ENCODE measurements at places on chromosomes 7 and 10. TPM values are rescaled to one million over a fixed set of nuclear protein-coding genes. Genes with fewer than 3 reads are reported as not detected.
A peak's percentile ranks its signal among the peaks of the same experiment; 100 is the strongest.

The AKR1B15 gene
- not detected for total RNA-seq

The AGMO gene
- 0.20 TPM for total RNA-seq

- DNase-seq: no peak
These were observed 82.5 kb downstream of the ZNF365 start for GRCh38 chr10:62456611-62457101.

- DNase-seq: no peak
These were observed 125.7 kb downstream of the GFRA1 start for GRCh38 chr10:116147147-116147905.

GRCh38 chr7:44103923-44104859 is at the start of gene AEBP1:
TSS of gene AEBP1 (plus strand) at chr7:44104345. CDS start at chr7:44104666, 321 bp downstream.
- peak; percentile 88 for DNase-seq

- no peak for DNase-seq
These were observed 77.9 kb downstream of the ARHGAP21 start for GRCh38 chr10:24645784-24646183.

DNA sequence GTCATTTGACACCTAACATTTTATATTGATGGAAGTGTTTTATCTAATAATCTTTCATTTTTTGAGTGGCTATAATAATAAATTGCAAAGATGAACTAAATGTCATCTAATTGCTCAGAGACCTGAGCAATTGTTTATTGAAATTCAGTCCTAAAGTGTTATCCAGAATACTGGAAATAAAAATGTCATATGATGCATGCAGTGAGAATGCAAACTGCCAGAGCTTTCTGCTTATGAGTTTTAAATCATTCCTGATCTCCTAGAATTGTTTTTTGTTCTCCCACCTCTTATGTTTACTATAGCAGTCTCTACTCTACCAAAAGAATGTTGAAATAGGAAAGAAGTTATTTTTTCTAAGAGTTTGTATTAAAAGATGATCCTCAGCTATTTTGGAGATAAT is 116.7 kb downstream of the FOXP2 start:
- no peak for DNase-seq

DNA sequence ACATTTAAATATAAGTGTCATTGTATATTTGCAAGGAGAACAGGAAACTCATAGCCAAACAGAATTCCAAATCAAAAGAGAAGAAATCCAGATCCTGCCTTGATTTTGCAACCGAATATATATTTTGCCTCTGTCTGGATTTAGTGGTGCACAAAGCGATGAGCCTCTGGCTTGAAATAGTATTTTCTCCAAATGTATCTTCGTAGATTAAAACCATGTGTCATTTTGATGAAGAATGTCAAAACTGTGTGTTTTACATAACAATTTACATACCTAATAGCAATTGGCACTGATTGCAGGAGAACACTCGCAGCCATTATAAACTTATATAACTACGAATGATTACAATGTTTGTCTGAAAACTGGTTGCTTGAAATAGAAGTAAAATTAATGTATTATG is 156.4 kb downstream of the ARID5B start:
- no peak for DNase-seq

Data from upper lobe of left lung (tissue), 6 donors.